ENCODE measurements at places on chromosomes 1 and 21. TPM values are rescaled to one million over a fixed set of nuclear protein-coding genes. Genes with fewer than 3 reads are reported as not detected.

- DNase-seq: no peak
Measured at GRCh38 chr1:11598461-11598860, 55.8 kb downstream of the FBXO2 start.

- no peak for DNase-seq
Measured at GRCh38 chr1:222918801-222919477, 104.1 kb downstream of the DISP1 start.

LCE2C gene
- total RNA-seq: not detected

CTSK gene
- 6.9 TPM for total RNA-seq

DNA sequence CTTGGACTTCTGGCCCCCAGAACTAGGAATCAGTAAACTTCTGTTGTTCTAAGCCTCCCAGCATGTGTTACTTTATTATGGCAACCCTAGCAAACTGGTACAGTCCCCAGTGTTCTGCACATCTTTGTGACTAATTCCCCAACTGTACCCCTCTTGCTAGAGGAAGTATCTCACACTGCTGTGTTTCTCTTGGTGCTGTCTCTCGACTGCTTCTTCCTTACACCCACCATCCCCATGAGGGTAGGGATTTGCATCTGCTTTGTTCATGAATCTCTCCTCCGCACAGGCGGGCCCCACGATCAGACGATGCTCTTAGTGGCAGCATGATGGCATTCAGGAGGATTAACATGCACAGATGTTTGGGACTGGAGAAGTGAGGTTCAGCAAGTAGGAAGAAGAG is 46.7 kb downstream of the CLIC6 start:
- DNase-seq: no peak

TFF1 gene
- not detected for total RNA-seq

AMY1C gene
- not detected for total RNA-seq

DNA sequence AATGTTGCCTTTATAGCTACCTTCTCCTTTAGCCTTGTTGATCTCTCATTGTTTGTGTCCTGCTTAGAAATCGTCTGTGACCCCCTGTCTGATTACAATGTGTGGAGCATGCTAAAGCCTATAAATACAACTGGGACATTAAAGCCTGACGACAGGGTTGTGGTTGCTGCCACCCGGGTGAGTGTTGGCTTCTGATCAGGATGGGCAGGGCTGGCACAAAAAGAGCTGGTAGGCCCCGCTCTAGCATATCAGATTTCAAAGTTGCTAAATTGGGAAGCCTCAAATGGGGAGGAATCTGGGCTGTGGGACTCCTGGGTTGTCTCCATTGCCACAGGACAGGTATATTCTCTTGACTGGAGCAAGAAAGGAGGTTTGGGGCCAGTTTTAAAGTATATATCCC is 8.4 kb downstream of the NCSTN start:
- DNase-seq: no peak

DNA sequence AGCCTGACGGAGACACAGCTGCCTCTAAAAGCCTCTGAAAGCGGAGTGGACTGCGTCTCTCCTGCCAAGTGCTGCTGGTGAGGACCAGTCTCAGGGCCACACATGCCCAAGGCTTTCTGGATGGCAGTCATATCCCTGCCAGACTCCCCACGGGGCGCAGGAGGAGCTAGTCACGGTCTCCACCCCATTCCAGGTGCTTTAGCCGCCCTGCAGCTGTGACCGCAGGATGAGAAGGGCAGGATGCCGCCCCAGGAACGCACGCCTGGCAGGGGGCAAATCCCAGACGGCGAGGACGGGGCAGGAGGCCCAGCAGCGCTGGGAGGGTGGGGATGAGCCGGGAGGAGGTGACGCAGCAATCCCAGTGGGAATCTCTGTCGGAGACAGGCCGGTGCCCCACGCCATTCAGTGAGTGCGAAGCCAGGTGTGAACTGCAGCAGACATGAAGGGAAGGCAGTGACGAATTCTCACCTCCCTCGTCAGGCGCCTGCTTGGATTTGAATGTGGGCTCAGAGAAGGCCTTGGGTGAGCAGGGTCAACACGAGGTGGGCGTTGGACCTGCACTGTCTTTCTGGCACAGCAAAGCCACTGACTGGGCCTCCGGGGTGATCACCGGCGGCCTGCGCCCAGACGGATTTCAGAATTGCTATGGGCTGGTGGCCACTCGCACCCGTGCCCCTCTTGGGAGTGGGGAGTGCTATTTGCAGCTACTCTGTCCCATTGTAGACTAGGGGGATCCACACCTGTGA is 38.5 kb upstream of the SLC19A1 start:
- DNase-seq: no peak

DNA sequence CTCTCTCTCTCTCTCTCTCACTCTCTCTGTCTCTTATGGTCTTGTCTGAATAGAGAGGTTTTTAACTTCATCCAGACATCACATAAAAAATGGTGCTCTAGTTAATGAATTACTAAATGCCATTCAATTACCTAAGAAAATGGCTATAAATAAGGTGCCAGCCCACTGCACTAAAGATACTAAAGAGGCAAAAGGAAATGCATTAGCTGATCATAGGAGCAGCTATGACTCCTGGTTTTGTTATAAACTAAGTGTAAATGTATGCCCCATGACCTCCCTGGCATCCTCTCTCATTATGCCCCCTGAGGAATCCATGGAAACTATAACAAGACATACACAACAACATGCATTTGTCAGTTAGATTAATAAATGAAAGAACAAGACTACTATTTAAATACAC is 57.5 kb upstream of the PDC start:
- no peak for DNase-seq

GRCh38 chr21:41725421-41726031 is 41.3 kb downstream of the RIPK4 start:
- no peak for DNase-seq

GRCh38 chr1:169931795-169932231 is 38.1 kb upstream of the SCYL3 start:
- no peak for DNase-seq

FCMR gene
- total RNA-seq: under 0.01 TPM

- no peak for DNase-seq
Measured at GRCh38 chr1:29543586-29543985, 307.3 kb downstream of the PTPRU start.

LCK gene
- not detected for total RNA-seq

FAM72B gene
- total RNA-seq: 0.82 TPM

Data from frontal cortex (tissue), 4 donors.